AG09319 (cell line): ENCODE measurements at places on chromosomes 2 and 18.
A peak's percentile ranks its signal among the peaks of the same experiment; 100 is the strongest.

DNA sequence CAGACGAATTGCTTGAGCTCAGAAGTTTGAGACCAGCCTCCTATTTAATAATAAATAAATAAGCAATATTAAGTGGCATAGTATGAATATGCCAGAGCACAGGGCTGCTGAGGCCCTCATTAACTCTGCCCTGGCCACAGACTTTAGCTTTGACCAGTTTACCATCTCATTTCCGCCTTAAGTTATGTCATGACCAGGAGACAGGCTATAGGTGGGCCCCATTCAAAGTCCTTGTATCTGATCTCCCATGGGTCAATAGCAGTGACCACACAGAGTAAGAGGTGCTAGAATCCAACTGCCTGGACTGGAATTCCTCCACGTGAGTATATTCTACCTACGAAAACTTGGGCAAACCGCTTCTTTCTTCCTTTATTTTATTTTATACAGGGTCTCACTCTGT, 13.4 kb upstream of the ASXL2 start:
- no peak for DNase-seq

DNA sequence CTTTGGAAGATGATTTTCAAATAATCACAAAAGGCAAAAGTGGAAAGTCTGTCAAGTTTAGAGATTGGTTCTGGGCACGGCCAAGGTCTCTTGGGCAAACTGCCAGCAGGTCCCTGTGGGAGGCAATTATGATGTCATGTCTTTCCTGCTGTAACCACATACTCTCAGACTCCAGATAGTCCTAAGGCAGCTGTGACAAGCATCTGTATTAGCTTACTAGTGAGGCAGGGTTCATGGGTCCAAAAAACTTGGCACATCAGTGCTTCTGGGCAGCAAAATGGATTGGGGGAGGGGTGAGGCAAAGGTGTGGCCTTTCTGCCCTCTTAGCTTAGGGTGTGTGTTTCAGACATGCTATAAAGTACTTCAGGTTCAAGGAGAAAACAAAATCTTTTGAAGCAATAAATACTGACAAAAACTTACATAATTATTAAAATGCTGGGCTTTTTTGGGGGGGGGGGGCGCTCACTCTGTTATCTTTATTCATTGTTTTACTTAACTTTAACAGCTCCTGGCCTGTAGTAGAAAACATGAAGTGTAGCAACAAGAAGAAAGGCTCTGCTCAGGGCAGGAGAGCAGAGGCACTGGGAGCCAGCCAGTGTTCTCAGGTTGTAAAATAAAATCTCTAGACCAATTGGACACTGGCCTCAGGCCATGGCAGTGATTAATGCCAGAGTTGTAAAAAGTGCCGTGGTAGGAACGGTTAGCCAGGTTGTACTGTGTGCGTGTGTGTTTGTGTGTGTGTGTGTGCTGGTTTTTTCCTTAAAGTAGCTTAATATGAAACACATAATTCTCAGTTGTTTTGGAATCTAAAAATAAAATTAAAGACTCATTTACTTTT, 14.3 kb upstream of the TANC1 start:
- peak; percentile 70 for DNase-seq

- DNase-seq, result no peak
Observed at GRCh38 chr2:229660951-229661350, 53.4 kb downstream of the DNER start.

- DNase-seq, result no peak
Observed at GRCh38 chr2:1224901-1225300, 188.4 kb upstream of the TPO start.

GRCh38 chr2:55779459-55780421, 86.1 kb upstream of the PNPT1 start:
- DNase-seq, result no peak
